Left ventricle myocardium inferior (tissue), 1 donor: ENCODE measurements at places on chromosomes 3 and 15. TPM values are rescaled to one million over a fixed set of nuclear protein-coding genes. Genes with fewer than 3 reads are reported as not detected.

The ISG20 gene
- total RNA-seq: 3.1 TPM

DNA sequence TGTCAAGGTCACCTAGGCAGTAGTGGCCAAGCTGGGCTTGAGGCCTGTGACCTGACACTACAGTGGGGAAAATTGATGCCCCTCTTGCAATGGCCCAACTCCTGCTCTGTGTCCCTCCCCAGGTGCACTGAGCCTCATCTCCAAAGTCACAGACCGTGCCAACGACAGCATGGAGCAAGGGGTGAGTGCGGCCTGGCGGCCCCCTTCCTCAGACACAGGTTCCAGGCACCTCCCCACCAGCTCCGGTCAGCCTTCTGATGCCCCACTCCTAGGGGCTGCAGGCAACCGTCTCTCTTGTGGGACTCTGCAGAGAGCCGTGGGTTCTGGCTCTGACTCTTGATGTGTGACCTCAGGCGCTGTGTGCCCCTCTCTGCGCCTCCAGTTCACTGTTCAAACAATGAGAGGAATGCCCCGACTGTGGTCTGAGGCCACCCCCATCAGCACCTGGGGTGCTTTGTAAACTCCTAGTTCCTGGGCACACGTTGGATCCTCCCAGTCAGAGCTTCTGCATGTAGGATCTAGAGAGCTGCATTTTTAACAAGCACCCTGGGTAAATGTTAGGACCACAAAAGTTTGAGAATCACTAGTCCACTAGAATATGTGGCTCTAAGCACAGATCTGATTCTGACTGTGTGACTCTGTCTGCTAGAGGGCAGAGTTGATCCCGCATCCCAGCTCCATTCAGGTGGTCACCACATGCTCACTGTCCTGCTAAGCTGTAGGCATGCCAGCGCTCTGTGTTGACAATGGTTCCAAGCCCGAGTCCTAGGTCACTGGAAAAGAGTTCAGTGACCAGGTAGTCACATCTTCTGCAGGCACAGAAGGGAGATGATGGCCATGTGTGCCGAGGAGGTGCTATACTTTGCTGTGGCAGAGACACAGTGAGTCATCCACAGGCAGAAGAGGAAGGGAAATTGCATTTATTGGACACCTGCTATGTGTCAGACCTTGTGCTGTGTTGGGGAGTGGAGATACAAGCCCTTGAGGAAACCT lies 46.2 kb upstream of the NR2C2 start:
- no peak for DNase-seq

GRCh38 chr3:133466531-133467386 lies 66.9 kb downstream of the BFSP2 start:
- peak; percentile 29 for DNase-seq

DNA sequence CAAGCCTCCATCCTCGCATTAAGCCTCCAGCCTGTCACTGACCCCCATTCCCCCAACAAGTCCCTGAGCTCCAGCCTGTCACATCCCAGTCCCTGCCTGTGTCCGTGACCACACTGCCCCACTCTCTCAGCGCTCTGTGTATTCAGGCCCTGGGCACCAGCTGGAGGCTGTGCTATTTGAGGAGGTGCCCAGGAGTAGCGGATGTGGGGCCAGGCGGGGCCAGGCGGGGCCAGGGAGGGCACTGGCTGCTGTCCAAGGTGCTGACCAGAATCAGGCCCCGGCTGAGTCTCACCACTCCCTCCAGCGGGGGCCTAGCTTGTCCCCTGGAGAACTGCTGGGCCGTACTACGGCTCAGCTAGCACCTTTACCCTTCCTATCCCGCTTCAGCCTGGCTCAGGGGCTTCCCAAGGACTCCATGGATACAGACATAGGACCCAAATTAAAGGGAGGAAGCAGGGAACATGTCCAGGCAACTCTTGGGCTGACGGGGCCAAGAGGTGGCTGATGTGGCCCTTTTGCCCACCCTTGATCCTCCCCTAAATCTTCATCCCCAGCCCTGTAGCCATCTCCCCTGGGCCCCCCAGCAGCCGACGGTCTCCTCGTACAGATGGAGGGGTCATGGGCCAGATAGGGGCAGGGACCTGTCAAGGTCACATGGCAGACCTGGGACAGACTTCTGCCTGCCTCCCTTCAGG lies 1.1 kb downstream of the HHATL start:
- peak; percentile 84 for DNase-seq

- DNase-seq: no peak
Observed at GRCh38 chr3:175896655-175897054, 1037.5 kb downstream of the NAALADL2 start.

The ZNF385D gene
- total RNA-seq: 2.3 TPM

GRCh38 chr3:143298886-143299535 lies 179.4 kb downstream of the CHST2 start:
- DNase-seq: no peak

GRCh38 chr3:38597502-38598060 lies 51.9 kb downstream of the SCN5A start:
- DNase-seq: no peak
